ENCODE measurements at places on chromosomes 3 and 15.

- no peak for DNase-seq
Observed at GRCh38 chr3:128730471-128730870, 4.5 kb downstream of the RAB7A start.

- DNase-seq = no peak
Observed at GRCh38 chr15:90086868-90087268, 15.4 kb downstream of the IDH2 start.

GRCh38 chr3:97882975-97883598 is 61.3 kb downstream of the CRYBG3 start:
- peak; percentile 63 for DNase-seq

- no peak for DNase-seq
Observed at GRCh38 chr3:163561151-163561550, 1517.1 kb downstream of the SI start.

GRCh38 chr15:84681831-84682230 is 23.8 kb upstream of the NMB start:
- no peak for DNase-seq

- DNase-seq = no peak
Observed at GRCh38 chr15:66237513-66238235, 15.9 kb downstream of the MEGF11 start.

Measured in fibroblast of skin of left biceps (primary cell).